T-cell (primary cell): ENCODE measurements at places on chromosomes 4 and X.

DNA sequence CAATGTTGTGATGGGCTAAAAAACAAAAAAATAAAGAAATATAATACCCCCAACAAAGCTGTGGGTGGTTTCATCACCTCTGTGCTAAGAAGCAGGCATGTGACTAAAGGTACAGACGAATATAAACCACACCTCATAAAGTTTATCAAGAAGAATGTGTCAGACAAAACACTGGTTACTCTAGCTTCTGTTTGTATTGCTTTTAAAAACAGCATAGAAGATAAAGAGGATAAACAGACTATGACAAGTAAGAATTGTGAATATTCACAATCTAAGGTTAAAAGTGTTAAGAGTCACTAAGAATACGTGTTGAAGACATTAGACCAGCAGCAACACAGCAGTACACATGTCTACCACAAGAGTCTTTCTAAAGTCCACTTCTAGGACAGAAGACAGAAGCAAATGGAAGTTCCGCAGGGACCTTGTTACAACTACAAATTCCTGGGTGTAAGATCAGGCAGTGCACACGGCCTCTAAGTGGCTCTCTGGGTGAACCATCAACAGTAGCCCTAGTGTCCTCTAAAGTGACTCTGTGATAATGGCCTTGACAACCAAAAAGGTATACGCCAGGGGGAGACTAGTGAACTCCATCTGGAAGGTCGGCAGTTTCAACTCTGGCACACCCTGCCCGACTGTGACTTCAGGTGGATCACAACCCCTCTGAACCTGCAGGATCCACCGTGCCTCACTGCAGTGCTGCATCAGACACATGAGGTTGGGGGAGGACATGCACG is 8.3 kb upstream of the FGFBP2 start:
- no peak for DNase-seq

- no peak for DNase-seq
Measured at GRCh38 chr4:68383115-68383514, 33.2 kb upstream of the YTHDC1 start.

DNA sequence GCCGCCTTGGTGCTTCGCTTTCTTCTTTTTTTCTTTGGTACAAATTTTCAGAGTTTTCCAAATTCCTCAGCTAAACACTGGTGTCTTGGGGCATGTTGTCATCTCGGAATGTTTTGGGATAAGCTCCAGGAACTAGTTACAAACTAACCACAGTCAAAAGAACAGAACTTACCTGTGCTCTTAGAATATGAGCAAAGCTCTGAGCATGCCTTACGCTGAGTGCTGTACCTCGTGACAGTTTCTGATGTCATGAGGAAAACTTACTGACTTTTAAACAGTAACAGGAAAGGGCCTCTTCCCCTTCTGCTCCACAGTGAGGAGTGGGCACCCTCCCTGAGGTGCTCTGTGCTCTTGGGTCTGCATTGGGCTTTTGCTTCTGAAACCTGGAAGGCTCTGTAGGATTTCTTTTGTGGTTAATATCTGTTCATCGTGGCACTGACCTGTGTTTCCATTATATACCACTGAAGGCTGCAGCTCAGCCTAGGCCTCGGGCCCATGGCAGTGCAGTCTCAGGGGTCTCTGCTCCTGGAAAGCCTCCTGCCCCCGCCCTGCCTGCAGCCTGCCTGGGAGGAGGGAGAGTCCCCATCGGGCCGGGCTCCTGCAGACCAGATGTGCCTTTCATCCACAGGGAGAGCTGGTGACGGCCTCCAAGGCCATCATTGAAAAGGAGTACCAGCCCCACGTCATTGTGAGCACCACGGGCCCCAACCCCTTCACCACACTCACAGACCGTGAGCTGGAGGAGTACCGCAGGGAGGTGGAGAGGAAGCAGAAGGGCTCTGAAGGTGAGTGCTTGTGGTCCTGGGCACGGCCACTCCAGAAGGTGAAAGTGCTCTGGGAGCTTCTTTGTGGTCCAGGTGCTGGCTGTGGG is 48.7 kb downstream of the NOP14 start:
- no peak for DNase-seq

DNA sequence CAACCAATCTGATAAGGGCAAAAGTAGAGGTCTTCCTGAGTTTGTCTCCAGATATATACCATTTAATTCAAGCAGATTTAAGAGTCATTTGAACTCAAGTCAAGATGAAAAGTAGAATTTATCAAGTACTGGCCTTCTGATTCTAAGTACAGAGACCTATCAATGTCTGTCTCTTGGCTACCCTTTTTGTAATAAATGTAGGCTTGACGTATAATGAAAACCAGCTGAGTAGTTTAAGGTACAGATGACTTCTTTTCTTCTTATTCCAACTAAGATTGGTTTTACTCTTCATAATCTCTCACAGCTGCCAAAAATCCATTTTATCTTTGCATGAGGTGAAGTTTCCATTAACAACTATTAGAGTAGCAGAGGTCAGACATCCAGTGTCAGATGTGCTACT is 867.6 kb downstream of the FAT4 start:
- DNase-seq = no peak

- DNase-seq = no peak
Measured at GRCh38 chr4:110617075-110617640, 5.7 kb downstream of the PITX2 start.

GRCh38 chrX:107102980-107103379 is 15.6 kb downstream of the RBM41 start:
- no peak for DNase-seq

GRCh38 chrX:46611658-46612362 is 38.2 kb downstream of the CHST7 start:
- no peak for DNase-seq
